Activated CD8-positive, alpha-beta memory T cell treated with anti-CD3 and anti-CD28 coated beads for 1 hour (primary cell): ENCODE measurements at places on chromosomes 7 and 10.

DNA sequence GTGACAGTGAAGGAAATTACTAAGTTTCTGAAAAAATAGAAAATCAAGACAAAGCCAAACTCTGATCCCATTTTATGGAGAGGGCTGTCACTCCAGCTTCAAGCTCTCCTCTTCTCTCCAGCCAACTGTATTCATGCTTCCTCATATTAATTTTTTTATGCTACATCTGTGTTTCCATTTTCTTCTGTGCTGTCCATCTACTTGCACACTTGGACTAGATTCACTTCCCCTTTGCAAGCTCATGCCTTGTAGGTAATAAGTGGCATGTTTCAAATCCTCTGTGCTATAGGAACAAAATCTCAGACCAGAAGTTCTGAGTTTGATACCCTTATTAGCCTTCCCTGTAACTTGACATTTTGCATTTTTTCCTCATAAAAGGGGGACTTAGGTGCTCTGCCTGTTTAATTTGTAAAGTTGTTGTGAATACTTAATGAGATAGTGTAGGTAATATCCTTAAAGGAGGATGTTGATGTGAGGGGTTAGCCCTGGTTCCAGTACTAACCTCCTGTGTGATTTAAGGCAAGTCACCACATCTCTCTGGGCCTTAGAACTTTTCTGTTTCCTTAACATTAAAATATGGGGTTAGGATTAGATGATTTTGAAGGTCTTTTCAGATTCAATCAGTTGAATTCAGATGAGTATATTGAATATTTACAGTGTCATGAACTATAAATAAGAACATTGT, 358.8 kb downstream of the BBS9 start:
- no peak for DNase-seq

GRCh38 chr7:77409005-77409738, 7.0 kb downstream of the GSAP start:
- no peak for DNase-seq

DNA sequence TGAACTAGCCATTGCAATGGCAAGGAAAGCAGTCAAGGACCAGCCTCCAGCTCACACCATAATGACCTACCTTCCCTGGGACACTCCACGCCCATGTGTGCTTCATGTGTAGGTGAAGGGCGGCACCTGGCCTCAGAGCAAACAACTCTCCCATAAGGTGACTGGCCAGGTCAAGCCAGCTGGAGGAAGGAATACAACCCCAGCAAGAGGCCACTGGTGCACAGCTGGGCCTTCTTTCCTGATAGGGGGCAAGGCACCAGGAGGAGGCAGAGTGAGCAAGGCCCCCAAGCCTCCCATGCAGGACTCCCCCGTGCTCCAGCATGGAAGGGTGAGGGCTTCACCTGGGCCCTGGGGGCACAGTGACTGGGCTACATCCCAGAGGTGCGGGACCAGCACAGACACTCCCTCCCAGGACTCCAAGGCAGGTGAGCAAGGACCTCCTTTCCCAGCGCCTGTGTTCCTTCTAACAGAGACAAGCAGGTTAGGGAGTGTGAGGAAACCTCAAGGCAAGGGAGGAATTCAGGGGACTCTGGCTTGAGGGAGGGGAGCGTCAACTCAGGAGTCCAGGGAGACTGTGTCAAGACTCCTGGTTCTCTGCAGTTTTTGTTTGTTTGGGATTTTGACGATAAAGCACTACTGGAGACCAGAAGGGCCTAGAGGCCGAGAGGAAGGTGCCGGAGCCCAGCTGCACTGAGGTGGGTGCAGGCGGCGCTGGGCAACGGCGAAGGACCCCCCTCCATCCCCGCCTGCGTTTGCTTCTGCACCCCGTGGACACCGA, 1.7 kb downstream of the PTPRN2 start:
- DNase-seq: no peak

GRCh38 chr10:15122477-15123030, 25.4 kb downstream of the RPP38 start:
- DNase-seq: no peak

DNA sequence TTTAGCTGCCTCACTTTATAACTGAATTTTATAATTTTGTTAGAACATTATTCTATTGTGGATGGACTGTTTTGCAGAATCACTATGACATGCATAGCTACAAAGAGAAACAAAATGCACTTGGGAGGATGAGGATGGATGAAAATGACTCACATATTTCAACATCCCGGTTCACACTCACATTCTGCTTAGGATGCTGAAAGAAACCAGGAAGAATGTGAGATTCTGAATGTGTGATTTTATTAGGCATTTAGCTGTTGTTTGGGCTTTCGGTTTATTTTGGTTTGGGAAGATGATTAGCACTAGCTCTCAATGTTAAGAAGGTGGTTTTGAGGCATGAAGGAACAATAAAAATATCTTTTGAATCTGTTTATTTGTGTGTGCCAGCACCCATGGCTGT, 235.5 kb downstream of the SEMA3E start:
- DNase-seq: no peak

GRCh38 chr10:110408203-110408871, 89.4 kb upstream of the DUSP5 start:
- DNase-seq: no peak

DNA sequence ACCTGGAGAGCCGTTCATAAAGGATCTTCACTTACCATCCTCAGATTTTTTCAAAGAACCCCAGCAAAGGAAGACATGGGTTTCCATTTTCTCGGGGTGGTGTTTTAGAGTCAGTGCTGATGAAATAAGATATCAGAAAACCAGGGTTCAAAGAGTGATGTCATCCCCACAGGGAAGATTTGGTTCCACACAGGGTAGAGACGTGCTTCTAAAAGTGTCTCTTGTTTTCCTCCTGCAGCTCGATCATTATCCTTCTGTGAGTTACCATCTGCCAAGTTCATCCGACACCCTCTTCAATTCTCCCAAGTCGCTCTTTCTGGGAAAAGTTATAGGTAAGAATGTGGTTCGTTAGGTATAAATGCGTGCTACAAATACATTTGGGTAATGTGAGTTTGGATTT, 323.8 kb upstream of the C7orf33 start:
- no peak for DNase-seq

DNA sequence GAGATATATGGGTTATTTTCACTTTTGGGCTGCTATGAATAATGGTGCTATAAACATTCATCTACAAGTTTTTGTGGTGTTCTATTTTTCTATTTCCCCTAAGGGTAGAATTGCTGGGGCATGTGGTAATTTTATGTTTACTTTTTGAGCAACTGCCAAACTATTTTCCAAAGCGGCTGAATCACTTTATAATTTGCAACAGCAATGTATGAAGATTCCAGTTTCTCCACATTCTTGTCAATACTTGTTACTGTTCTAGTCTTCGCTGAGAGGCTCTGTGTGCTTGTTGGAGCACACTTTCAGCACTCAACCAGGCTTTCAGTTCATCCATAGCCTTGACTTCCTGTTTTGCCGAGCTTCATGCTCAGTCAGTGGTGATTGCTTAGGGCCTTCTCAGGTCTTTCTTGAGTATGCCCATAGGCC, 39.0 kb downstream of the ADK start:
- no peak for DNase-seq
